ENCODE measurements at places on chromosomes 6 and 20. TPM values are rescaled to one million over a fixed set of nuclear protein-coding genes. Genes with fewer than 3 reads are reported as not detected.

PDYN gene
- 1.4 TPM for total RNA-seq

DNA sequence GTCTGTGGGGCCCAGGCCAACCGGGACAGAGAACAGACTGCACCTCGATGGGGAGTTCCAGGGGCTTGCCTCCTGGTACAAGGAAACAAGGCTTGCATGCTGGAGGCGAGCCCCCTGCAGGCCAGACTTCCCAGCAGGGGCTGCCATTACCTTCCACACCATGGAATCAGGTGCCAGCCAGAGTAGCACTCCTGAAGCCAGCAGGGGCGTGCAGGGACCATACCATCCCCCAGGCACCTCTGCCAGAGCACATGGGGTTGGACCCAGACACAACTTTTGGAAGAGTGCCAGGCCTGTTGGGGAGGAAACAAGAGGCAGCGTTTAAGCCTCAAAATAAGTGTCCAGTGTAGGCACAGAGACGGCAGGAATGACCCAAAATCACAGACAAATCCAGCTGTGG is 6.5 kb downstream of the DDO start:
- no peak for DNase-seq

GRCh38 chr6:36526066-36526465 is 21.2 kb downstream of the STK38 start:
- no peak for DNase-seq

CCDC170 gene
- 1.4 TPM for total RNA-seq

DDX43 gene
- 2.6 TPM for total RNA-seq

DNA sequence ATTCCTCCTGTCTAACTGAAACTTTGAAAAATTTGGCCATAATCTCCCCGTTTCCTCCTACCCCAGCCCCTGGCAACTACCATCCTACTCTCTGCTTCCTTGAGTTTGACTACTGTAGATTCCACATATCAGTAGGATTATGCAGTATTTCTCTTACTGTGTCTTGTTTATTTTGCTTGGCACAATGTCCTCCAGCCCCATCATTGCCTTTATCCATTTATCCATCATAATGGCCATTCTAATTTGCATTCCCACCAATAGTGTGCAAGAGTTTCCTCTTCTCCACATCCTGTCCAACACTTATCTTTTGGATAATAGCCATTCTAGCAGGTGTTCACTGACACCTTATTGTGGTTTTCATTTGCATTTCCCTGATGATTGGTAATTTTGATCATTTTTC is 202.3 kb downstream of the THBS2 start:
- no peak for DNase-seq
